NCI-H748 treated with DMSO at 0.1 percent for 48 hours (cell line): ENCODE measurements at places on chromosomes 3 and 15.
A peak's percentile ranks its signal among the peaks of the same experiment; 100 is the strongest.

DNA sequence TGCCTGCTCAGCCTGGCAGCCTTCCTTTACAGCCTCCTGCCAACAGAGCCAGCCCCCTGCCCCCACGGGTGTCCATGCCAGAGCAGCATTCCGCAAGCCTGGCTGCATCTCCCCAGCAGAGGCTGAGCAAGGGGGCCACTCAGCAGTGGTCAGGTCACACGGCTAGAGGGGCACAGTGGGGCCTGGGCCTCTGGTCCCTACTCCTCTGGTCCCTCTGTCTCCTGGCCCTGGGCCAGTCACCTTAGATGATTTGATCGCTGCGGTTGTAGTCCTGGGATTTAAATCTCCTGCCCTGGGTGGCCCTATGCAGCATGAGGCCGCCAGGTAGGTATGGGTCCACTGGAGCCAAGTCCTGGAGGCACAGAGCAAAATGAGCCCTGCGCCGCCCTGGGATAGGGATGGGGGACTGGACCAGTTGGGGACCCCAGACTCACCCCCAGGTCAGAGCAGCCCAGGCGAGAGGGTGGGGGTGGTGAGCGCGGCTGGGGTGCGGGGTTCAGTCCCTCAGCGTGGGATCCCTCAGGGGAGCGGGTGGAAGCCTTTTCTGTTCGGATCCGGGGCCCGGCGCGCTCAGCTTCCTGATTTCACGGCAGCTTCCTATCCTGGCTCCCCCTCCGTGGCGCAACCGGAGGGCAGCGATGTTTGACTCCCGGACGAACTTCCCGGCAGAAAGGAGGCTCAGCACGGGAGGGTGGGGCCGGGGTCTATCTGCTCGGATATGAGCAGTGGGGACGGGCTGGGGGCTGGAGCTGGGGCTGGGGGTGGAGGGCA is at the start of gene ZBTB47:
Gene ZBTB47, plus strand, starts transcription at position 138 of the 771 bp plus-strand sequence. CDS start 4,659 bp downstream, outside the sequence.
- DNase-seq, result no peak

GRCh38 chr3:184683900-184684560 is 27.8 kb downstream of the MAGEF1 start:
- no peak for DNase-seq

GRCh38 chr3:58022490-58022889 is 14.3 kb downstream of the FLNB start:
- DNase-seq, result no peak

- DNase-seq, result no peak
Measured at GRCh38 chr3:83953417-83954089, 1005.2 kb upstream of the CADM2 start.

GRCh38 chr3:14371573-14372474 is 30.6 kb upstream of the SLC6A6 start:
- peak; percentile 11 for DNase-seq

- no peak for DNase-seq
Measured at GRCh38 chr3:99630815-99631214, 7.6 kb upstream of the COL8A1 start.

GRCh38 chr3:48881006-48881405 is 17.7 kb downstream of the SLC25A20 start:
- DNase-seq, result no peak

- DNase-seq, result no peak
Measured at GRCh38 chr15:45262906-45263461, 10.9 kb downstream of the SLC28A2 start.

- no peak for DNase-seq
Measured at GRCh38 chr3:155312781-155313180, 19.3 kb upstream of the STRIT1 start.

GRCh38 chr3:36763850-36764703 is at the start of gene DCLK3:
Gene DCLK3 (minus strand): TSS chr3:36764553. CDS start chr3:36764263, 290 bp downstream.
- no peak for DNase-seq

DNA sequence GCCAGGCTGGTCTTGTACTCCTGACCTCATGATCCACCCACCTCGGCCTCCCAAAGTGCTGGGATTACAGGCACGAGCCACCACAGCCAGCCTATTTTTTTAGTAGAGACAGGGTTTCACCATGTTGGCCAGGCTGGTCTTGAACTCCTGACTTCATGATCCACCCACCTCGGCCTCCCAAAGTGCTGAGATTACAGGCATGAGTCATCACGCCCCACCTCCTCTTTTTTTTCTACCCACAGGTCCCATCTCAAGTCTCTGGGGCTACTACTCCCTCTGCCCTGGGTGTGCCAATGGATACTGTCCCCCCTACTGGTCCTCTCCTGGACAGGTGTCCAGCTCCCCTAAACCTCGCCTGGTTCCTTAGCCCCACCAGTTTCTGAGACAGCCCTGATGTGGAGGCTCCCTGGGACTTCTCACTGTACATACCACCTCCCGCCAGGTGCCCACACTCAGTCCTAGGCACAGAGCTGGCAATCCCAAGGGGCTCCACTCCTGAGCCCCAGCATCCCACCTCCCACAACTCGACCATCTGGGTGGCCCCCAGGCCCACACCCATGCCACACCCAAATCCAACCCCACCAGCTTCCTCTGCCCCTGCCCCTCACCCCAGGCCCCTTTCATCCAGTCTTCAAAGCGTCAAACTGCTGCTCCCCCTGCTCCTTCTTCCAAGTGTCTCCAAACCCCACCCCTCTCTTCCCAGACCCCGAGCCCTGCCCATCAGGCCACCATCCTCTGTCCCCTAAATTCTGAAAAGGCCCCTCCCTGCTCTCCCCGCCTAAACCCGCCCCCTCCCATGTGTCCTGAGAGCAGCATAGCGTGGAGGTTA is 13.1 kb upstream of the CYP11A1 start:
- no peak for DNase-seq

DNA sequence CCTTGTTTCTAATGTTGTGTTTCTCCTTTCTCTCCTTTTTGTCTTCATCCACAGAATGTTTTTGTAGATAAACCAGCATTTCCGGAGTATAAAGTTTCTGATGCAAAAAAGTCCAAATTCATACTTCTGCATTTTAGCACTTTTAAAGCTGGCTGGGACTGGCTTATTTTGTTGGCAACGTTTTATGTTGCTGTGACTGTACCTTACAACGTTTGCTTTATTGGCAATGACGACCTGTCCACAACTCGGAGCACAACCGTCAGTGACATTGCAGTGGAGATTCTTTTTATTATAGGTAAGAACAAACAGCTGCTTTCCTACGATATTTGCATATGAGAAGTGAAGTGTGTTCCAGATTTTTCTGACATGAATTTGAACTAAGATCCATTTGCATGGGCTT is 199.4 kb downstream of the KCNH8 start:
- no peak for DNase-seq

DNA sequence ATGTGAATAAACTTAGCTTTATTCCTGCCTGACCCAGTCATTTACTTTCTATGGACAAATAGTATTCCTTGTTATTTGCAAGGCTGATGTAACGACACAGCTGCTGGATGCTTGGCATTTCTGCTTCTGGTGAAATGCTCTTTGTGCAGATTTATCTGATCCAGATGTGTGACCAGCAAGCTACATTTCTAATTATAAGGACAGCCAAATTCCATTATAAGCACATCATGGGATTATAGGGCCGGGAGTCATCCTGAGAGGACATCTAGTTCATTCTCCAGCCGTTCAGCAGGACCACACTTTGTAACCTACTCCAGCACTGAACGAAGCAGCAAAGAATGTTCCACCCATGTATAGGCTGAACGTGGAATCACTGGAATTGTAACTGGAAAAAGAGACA is 42.9 kb downstream of the FNDC3B start:
- DNase-seq, result no peak

DNA sequence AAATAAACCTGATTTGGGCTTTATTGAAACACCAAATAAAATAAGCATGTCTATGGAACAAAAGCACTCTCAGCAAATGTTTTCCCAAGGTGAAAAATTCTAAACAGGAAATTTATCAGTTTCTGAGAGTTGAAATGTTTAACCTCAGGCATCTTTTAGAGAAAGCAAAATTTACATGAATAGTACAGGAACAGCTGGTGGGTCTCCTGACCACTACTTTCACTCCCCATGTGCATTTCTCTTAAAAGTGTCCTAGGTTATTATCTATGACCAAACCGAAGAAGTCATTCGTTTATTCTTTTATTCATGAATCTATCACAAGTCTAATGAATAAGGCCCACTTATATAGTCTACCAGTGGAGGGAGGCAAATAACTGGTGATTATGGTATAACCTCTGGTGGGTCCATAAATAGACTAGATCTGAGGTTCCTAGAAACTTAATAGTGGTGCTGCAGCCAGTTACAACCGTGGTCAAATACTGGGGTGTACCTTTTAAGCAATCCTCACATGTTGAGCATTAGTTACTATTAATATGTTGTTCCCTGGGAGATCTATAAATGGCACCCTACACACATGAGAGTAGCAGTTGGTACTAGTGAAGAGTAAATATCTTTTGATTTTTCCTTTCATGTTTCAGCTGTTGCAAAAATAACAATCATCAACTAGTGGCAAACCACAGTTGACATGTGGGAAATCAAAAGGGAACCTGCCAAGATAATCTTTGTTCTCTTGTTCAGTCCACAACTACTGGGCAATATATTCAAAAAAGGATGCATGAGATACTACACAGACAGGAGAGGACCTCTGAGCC is 169.3 kb upstream of the STAC start:
- no peak for DNase-seq

DNA sequence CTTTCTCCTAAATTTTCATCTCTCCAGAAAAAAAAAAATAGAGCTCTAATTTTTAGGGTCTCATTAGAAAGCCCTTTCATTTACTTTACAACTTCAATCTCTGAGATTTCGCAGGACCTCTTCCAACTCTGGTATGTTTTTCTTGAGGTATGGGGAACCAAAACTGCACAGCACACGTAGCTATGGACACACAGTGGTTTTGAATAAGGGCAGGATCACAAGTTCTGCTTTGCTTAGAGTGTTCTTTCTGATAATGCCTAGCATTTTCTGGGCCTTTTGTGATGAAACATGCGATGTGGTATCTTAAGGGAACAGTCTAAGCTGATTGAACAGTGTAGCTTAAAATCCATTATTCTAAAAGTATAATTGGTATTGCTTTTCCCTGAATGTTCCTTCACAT is 25.3 kb downstream of the ZNF592 start:
- DNase-seq, result no peak

- no peak for DNase-seq
Measured at GRCh38 chr3:22361521-22361920, 610.5 kb upstream of the ZNF385D start.

DNA sequence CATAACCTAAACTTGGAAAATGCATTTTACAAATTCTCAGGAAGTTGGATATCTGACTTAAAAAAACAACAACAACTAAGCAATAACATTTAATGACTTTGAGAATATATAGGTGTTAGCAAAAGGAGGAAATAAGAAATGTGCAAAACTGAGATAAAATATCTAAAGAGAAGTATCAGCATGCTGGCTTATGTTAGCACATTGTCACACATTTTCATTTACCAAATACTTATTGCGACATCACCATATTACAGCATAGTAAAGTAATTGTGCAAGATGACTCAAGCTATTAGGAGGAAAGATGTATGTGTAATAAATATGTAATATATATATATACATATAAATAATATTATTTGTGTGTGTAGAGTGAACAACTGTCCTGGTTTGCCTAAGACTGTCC is 9.2 kb downstream of the PTX3 start:
- DNase-seq, result no peak

DNA sequence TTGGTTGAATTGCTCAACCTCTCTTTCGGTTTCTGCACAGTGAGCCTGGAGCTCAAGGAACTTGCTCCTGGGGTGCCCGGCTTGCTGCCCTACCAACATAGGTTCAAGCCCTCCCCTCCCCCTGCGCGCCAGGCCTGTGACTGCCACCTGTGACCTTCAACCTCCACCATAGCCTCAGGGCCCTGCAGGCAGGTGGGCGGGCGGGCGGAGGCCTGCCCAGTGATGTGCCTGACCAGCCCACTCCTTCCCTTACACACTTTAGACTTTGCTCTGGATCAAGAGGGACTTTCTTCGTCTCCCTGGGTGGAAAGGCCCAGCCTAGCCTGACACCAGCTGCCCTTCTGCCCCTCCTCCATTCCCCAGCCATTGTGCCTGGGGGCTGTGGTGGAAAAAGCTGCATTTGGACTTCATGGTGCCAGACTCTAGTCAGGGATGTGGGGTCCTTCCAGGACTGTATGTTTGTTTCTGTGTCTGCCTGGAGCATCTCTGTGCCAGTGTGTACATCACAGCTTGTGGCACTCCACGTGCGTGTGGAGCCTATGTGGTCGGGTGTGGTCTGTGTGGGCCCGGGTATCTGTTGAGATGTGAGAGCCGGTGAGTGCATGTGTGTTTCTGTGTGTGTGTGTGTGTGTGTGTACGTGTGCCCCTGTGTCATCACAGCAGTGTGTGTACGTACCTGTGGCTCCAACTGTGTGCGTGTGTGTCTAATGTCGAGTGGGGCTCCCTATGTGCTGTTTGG is 9.5 kb downstream of the PRKCD start:
- no peak for DNase-seq

GRCh38 chr3:115322901-115323300 is 175.8 kb upstream of the ZBTB20 start:
- no peak for DNase-seq

DNA sequence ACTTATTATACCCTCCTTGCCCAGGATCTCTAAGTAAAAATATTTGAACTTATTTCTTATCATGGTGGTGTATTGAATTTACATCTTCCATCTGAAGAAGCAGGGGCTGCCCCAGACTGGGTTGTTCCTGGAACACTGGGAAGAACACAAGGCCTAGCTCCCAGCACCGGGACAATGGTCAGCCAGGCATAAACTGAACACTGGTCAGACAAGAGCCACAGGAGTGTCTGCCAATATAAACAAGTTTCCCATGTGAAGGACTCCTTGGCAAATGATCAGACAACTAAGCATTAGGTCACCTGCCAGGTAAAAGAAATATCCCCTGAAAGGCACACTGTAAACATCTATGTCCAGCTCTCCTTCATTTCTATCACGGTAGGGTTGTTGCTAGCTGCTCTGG is 172.4 kb downstream of the ATP8B4 start:
- no peak for DNase-seq

- DNase-seq, result no peak
Measured at GRCh38 chr3:125641891-125642290, 46.6 kb upstream of the OSBPL11 start.

GRCh38 chr15:90036806-90037510 is 35.8 kb downstream of the ZNF710 start:
- DNase-seq, result no peak

DNA sequence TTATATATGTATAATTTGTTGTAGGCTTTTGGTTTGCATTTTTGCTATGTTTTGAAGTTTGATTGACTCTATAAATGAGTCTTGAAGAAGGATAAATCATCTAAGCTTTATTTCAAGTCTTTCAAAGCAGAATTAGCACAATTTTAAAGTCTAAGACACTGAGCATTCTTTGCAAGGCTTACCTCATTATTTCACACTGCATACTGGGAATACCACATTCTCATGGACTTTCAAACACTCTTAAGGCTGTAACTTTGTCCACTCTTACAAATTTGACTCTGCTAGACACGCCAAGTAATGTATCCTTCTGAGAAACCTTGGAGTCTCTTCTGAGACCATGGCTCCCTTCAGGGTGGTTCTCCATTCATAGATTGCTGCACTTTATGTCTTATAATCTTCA is 281.3 kb upstream of the COL8A1 start:
- no peak for DNase-seq

GRCh38 chr3:124510290-124510689 is 220.0 kb upstream of the UMPS start:
- no peak for DNase-seq

- DNase-seq, result no peak
Measured at GRCh38 chr15:58501636-58502188, 69.9 kb downstream of the LIPC start.
